ENCODE measurements at places on chromosomes 7 and 10.
A peak's percentile ranks its signal among the peaks of the same experiment; 100 is the strongest.

- DNase-seq, result no peak
Observed at GRCh38 chr7:108609643-108610042, 40.0 kb downstream of the DNAJB9 start.

GRCh38 chr10:110746254-110746826 lies 102.2 kb downstream of the RBM20 start:
- DNase-seq, result peak; percentile 90

DNA sequence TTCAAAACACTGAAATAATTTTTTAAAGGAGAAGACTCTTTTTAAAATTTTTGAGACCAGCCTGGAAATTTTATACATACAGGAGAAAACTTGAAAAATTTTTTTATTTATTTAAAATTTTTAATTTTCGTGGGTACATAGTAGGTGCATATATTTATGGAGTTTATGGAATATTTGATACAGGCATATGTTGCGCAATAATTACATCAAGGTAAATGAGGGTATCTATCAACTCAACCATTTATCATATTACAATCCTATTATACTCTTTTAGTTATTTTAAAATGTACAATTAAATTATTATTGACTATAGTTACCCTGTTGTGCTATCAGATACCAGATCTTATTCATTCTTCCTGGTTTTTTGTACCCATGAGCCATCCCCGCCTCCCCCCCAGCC lies 75.1 kb downstream of the AHCYL2 start:
- no peak for DNase-seq

- no peak for DNase-seq
Observed at GRCh38 chr10:50387732-50388073, 136.4 kb upstream of the ASAH2 start.

- DNase-seq, result no peak
Observed at GRCh38 chr7:48112401-48113165, 23.5 kb downstream of the UPP1 start.

GRCh38 chr7:26305090-26305868 lies 13.6 kb downstream of the SNX10 start:
- no peak for DNase-seq

DNA sequence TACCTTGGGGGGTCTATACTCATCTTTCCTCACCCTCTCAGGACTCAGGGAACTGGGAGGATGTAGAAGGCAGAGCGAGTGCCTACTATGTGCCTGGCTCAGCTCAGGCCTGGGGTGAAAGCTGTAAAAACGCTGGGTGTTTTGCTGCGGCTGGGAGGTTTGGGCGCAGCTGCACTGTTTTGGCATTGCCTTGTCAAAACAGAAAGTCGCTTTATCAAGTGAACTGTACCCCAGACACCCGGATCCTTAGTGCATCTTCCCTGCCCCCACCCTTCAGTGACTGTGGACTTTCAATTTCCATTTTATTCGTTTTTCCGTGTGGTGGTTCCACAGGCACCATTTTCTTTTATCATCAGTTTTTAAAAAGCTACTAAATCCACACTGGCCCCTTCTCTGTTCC lies 86.7 kb upstream of the ZNF716 start:
- DNase-seq, result no peak

DNA sequence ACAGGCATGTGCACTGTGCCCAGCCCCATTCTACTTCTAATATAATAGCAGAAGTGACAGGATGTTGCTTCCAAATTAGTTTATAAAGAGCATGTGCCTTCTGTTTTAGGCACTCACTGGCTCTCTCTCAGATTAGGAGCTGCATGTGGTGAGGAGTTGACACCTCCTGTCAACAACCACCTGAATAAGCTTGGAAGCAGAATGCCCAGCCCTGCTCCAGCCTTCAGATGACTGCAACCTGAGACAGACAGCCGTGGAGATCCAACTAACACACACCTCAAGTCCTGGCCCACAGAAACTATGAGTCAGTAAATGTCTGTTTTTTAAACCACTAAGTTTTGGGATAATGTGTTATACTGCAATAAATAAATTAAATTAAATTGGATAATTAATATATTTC lies 54.5 kb downstream of the PARD3 start:
- peak; percentile 68 for DNase-seq

DNA sequence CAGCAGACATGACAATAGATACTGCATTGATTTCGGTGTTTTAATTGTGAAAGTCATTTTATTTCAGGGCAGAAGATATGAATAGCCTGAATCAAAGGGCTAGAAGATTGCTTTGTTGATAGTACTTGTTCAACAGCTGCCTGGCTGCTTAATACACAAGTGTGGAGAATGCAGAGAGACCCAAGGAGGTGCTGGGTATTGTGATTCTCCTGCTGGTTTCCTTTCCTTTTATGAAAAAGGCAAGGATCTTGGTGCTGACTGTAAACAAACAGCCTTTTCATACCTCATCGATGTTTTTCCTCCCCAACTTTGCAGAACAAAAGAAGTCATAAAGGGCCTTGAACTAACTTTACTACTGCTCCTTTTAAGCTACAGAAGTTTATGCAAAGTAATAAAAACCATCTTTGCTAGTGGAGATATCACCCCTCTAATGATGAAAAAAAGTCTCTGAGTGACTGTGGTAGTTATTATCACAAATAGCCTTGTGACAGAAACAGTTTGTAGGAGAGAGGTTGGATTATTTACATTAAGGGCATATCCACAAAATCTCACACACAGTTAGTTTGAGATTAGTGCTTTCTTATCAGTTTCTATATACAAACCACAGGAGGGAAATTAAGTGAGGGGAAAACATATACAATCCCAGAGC lies 800.0 kb downstream of the LRMDA start:
- DNase-seq, result peak; percentile 79

DNA sequence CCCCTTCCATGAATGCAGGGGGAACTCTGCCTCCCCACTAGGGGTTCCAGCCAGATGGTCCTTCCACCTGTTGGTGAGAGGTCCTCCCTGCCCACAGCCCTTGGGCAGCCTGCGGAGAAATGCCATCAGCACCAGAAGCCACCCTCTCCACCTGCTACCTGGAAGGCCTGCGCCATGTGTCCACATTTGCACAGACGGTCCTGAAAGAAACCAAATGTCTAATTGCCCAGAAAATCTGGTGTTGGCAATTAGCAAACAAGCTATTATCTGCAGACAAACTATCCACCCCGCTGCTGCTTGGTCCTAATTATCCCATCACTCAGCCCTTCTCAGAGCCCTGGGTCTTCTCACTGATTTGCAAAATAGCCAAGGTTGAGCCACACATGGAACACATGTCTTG lies 32.3 kb downstream of the HSPA12A start:
- DNase-seq, result peak; percentile 17

- no peak for DNase-seq
Observed at GRCh38 chr7:114148779-114149178, 230.0 kb upstream of the PPP1R3A start.

GRCh38 chr7:11420049-11420448 lies 411.9 kb downstream of the THSD7A start:
- no peak for DNase-seq

DNA sequence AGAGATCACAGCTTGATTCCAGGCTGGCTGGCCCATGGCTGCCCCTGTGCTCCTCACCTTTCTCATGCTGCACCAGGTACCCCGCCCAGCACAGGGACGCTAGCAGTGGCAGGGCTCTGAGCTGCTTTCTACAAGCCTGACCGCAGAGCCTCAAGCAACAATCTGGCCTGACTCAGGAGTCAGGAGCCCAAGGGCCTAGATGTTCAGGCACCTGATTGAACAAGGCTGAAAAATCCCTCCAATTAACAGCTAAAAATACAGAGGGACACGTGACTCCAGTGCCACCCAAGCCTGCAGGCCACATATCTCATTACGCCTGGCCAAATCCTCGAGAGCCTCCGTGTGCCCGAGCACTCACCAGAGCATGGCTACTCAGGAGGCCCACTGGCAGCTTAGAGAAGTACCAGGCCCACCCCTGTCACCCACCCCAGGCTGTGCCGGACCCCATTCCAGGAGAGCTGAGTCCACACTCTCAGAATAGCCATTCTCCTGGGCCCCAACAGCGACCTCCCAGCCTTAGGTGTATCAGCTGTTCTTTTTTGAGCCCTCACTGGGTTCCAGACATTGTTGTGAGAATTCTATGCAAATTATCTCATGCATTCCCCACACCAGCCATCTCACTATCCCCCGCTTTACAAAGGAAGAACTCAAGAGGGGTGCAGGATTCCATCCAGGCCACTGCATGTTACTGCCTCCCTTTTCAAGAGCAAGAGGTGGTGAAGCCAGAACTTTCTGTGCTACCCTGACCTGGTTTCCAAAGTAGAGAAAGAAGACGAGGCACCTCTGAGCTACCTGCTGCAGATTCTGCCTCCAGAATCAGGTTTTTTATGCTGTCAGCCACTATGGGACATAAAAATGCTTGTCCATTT lies 98.3 kb downstream of the COL13A1 start:
- peak; percentile 75 for DNase-seq

DNA sequence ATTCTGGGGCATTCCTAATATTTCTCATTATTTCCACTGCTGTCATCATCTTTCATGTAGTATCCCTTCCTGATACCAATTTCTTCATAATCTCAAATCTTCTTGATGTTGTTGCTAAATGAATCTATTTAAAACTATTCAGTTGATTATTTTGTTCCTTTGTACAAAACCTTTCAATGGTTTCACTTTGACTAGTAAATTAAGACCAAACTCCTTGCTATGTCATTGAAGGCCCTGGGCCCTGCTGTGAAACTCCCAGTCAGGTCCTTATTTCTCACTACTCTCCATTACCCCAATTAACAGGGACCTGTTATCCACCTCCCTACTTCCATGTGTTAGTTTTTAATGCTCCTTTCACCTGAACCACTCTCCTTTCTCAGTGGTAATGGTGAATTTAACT lies 97.0 kb downstream of the CTTNBP2 start:
- no peak for DNase-seq

- DNase-seq, result peak; percentile 43
Observed at GRCh38 chr10:108566316-108567107, 1356.8 kb downstream of the XPNPEP1 start.

DNA sequence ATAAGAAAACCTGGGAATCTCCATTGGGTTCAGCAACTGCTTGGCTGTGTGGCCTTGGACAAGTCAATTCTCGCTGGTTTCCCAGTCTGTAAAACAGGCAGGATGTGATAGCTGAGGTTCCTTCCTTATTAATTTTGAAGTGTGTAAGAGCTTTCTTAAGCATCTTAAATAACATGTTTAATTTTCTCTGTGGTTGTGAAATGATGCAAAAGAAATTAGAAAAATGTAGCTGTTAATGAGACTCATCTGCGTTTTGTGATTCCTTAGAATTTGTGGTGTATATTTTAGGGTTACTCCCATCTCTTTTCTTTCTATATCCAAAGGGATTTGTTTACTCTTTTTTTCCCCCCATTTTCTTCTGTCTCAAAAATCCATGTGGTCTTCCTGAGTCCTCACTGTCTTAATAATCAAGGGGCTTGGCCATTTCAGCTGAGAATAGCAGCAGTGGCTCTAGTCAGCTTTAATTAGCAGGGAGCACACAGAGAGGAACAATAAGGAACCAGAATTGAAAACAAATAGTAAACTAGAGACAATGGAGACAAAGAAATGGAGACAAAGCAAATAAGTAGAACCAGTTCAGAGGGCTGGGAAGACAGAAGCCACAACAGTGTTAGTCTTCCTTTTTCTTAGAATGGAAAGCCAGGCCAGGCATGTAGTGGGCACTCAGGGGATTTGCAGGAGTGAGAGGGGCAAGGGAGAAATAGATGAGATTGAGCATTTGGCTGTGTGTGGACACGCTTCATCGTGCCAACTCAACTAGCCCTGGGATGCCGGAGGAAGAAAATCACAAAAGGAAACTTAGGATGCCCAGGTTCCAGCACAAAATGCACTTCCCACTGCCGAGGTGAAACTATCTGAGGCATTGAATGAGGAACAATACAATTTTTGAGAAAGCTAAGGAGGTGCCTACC lies 93.9 kb downstream of the CHN2 start:
- DNase-seq, result no peak

- DNase-seq, result no peak
Observed at GRCh38 chr7:27129729-27130539, 623 bp downstream of the HOXA4 start.

GRCh38 chr7:151366166-151366879 lies 24.7 kb downstream of the NUB1 start:
- DNase-seq, result no peak

- no peak for DNase-seq
Observed at GRCh38 chr7:46839651-46840050, 742.3 kb downstream of the TNS3 start.

- no peak for DNase-seq
Observed at GRCh38 chr7:155457544-155458110, 302 bp upstream of the EN2 start.

DNA sequence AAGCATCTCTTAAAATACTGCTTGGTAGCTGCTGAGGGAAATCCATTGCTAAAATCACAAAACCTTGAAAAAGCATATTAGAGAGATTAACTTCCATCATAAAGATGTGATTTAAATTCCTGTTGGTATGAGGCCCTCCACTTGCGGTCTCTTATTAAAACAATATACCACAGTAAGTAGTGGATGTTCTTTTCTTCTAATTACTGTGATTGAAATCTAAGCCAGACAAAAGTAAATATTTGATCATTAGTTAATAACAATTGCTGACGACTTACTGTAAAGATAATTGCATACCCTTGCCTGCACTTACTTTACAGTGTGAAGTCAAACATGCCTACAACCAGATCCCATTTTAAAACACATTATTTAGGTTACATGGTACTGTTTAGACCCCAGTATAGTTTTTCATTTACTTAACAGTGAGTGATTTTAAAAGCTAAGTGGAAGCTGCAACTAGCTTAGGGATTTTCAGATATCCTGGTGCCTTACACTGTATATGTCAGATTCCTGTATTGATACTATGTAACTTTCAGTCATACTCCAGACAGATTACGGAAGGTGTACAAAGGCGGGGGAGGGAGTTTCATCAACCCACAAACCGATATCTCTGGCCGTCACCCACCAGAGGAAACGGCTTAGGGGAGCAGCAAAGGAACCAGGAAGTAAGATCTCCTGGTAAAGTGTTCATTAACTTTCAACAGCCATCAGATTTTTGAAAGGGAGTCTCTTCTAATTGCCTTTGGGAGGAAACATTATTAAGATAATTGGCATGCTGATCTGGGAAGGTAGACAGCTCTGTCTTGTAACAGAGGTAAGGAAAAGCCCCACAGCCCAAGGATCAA lies 986 bp downstream of the NRP1 start:
- DNase-seq, result no peak

GRCh38 chr10:125442856-125443540 lies 240.0 kb downstream of the TEX36 start:
- no peak for DNase-seq

DNA sequence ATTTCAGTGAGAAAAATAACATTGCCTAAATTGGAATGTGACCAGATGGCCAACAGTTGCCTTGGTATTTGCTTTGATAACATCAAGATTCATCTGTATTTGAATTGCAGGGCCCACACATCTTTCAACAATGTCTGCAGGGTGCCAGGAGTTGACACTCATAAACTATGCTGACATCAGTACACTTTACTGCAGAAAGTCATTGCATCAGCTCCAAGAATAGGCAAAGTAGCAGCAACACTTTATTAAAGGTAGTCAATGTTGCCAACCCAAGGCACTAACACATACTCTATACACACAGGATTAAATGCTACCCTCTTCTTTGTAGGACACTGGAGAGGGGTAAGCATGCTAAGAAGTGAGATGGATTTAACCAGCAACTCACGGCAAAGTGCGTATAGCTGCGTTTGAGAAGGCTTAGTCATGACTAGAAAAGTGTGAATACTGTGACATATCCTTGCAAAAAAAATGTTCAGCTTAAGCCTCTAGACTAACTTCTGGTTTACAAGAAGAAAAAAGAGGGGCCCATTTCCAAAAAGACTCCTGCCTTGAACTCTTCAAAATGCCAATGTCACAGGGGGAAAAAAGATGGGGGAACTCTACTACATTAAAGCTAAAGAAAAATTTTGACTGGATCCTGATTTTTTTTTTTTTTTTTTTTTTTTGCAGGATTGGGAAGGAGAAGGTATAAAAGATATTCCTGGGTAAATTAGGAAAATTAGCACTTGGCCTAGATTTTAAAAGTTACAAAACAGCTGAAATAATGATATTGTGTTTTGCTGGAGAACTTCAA lies 2.2 kb downstream of the BBIP1 start:
- DNase-seq, result no peak

Measured in endodermal cell (in vitro differentiated cells).